ENCODE measurements at places on chromosomes 1 and 21.

- no peak for DNase-seq
Measured at GRCh38 chr1:190658907-190659306, 181.2 kb upstream of the BRINP3 start.

GRCh38 chr1:236568285-236568894, 35.9 kb downstream of the HEATR1 start:
- DNase-seq: no peak

- DNase-seq: peak; percentile 17
Measured at GRCh38 chr1:116819081-116819480, 64.9 kb downstream of the CD2 start.

DNA sequence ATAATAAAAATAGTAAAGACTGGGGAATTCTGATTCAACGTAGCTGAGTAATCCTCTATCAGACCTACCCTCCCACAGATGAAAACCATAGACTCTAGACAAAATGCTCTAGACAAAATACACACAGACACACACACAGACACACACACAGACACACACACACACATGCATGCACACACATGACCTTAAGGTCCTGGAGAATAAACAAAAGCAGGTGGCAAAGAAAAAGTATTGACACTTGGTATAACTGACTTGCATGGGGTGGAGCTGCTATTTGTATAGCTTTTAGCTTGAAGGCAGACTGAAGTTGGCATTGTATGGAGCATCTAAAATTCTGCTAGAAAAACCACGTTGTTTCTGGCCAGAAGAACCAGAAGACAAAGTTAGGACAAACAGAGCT, 29.3 kb downstream of the C1orf141 start:
- no peak for DNase-seq

- DNase-seq: no peak
Measured at GRCh38 chr1:164880644-164881043, 321.7 kb downstream of the PBX1 start.

DNA sequence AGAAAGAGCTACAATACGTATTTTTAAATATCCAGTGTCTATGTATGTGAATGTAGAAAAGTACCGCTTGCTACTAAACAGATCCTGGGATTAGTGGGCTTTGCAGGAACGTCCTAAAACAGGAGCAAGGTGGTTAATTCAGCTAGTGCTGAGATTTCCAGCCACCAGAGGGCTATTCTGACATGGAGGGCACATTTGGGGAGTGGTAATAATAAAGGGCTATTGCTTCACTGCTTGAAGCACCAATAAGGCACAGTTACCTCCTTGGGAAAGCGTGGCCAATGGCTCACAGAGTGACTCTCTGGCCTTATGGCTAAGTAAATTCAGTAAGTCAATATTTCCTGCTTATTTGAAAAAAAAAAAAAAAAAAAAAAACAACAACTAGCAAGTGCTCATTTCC, 152.4 kb downstream of the GABPA start:
- no peak for DNase-seq

DNA sequence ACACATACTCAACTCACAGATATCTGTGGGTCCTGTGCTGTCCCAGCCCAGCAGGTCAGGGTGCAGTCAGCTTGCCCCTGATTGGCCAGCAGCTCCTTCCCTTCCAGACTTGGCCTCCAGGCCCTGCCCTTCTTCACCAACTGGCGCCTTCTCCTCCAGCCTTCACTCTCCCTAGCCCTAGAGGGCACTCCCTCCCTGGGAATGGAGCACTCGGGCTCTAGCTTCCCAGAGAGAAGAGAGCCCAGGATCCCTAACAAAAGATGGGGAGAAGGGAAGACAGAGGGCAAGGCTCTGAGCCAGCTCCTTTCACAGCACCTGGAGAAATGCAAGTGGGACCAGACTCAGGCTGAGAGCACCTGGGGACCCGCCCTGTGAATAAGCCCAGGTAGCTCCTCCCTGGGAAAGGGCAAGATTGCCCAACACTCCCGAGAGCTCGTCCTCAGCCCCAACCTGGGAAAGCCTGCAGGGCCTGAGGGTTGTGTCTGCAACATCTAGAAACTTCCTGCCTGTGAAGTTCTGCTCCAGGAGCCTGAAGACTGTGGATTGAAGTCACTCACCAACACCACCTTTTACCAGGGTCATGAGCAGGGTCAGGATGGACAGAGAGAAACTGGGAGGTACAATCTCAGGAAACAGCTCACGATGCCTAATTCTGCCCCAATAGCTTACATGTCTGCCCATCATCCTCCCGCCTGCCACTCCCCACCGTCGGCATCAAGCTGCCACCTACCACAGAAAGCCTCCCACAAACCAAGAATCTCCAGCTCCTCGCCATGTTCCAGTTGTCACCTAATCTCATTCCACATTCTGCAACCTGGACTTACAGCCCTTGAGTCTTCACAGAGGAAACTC, at the start of gene PGLYRP4:
TSS of gene PGLYRP4 (minus strand) at position 331 of the 852 bp plus-strand sequence. CDS start 909 bp downstream, outside the sequence.
- peak; percentile 71 for DNase-seq

DNA sequence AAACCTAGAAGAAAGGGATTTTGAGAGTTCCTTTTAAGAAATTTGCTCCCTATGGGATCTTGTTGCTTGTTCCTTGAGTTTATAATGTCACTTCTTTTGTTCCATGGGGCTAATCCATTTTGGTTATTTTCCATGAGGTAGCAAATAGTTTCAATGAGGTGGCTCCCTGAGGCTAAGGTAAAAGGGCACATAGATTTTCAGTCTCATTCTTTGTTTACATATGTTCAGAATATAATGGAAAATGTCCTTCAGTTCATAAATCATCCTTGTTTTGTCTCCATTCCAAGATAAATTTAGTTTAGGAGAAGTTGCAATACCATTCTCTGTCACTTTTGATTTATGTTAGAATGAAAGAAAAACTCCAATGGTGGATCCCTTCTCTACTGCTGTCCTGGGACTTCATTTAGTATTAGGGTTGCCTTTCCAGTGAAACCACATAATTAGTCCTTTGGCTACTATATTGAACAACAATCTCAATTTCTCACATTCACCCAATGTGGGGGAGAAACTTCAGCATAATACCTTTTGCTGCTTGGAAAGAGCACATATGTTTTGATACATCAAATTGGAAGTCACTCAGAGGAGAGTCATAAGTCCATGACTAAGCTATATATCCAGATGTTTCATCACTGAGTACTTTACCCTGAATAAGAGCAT, 80.9 kb upstream of the ADAMTS5 start:
- no peak for DNase-seq

DNA sequence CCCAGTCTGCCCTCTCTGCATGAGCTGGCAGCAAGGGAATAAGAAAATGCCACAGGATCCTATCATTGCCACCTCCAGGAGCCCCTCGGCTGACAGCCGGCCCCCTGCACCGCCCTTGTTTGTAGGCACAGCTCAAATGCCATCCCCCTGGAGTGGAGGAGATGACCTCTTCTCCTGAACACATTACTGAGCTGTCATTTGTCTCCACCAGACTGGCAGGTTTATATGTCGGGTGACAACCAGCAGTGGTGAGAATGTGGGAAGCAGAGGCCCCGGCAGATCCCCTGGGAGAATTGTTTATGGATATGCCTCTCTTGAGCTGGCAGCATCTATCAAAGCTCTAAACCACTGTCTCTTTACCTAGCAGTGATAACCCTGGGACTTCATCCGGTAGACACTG, 135.4 kb upstream of the FMN2 start:
- no peak for DNase-seq

- DNase-seq: no peak
Measured at GRCh38 chr1:22295856-22296255, 153.0 kb upstream of the WNT4 start.

- DNase-seq: no peak
Measured at GRCh38 chr21:15233611-15234010, 168.8 kb upstream of the NRIP1 start.

- no peak for DNase-seq
Measured at GRCh38 chr1:75999034-75999433, 66.8 kb upstream of the ASB17 start.

GRCh38 chr1:65104854-65105534, 43.0 kb upstream of the AK4 start:
- no peak for DNase-seq

- peak; percentile 68 for DNase-seq
Measured at GRCh38 chr1:153536012-153536670, 350 bp upstream of the S100A6 start.

DNA sequence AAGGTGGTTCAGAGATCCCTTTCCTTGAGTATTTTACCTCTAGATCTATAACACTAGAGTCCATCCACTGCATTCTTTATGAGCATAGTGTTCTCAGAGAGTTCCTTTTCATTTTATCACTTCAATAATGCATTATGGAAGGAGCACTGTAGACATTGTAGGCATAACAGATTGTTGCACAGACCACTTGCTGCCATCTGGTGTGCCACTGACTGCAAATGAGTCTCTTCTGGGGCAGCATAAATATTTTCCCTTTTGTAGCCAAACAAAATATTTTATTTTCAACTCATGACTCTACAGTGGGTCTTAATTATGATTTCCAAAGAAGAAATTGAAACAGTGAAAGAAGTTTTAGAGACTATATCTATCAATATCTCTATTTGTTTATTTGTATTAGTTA, 290.4 kb downstream of the OLFM3 start:
- DNase-seq: no peak

GRCh38 chr1:87239997-87240605, 88.6 kb upstream of the LMO4 start:
- DNase-seq: no peak

- DNase-seq: peak; percentile 83
Measured at GRCh38 chr21:26961698-26962097, 5.2 kb downstream of the ADAMTS5 start.

GRCh38 chr1:225699336-225699735, 46.4 kb upstream of the ENAH start:
- no peak for DNase-seq

DNA sequence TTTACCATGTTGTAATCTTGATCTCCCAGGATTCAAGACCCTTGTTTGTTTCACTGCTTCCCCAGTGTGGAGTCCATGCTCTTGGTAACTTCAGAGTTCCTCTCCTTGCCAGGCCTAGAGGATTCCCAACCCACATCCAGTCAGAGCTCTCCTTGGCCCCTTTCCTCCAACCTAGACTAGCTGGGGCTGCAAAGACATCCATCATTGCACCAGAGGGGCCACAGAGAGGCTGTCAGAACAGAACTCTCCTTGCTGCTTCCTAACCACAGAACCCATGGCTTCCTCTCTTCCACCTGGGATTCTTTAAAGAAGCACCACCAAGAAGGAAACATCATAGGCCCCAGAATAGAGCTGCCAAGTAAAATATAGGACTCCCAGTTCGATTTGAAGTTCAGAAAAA, 81.0 kb downstream of the HMGB4 start:
- no peak for DNase-seq

DNA sequence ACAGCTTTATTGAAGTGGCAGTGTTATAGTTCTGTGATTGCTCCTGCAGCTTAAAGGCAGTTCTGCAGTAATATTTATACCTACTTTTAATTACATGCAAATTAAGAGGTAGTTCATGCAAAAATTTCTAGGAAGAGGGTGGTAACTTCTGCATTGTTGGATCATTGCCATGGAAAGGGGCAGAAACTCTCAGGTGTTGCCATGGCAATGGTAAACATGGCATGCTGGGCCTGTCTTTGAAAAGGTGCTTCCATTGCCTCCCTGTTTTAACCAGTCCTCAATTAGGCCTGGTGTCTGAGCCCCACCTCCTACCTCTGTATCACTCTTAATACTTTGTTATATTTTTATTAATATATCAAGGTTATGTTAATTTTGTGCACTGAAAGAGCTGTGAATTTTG, 104.7 kb downstream of the DISC1 start:
- no peak for DNase-seq

GRCh38 chr21:45146306-45146705, 71.9 kb downstream of the ADARB1 start:
- DNase-seq: peak; percentile 14

DNA sequence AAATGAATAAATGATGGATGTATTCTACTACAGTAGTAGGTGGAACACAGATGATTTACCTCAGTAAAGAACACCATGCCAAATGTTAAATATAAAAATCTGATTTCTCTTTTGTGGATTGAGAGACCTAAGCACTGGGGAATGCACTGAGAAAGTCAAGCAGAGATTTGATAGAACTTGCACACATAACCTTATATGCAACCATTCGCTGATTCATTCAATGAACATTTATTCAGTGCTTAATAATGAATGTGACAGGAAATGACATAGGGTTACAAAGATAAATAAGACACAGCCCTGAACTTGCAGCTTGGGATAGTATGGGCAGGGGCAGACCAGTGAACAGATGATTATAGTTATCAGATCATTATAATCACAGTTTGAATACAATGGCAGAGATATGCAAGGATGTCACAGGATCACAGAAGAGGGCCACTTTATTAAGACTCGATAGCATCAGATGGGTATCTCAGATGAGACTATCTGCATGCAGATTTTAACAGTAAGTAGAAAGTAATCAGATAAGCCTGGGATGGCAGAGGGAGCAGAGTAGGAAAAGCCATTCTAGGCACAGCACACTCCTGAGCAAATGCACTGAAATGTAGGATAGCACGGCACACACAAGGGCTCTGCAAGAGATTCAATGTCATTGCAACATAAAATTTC, 169.4 kb downstream of the ASTN1 start:
- no peak for DNase-seq

DNA sequence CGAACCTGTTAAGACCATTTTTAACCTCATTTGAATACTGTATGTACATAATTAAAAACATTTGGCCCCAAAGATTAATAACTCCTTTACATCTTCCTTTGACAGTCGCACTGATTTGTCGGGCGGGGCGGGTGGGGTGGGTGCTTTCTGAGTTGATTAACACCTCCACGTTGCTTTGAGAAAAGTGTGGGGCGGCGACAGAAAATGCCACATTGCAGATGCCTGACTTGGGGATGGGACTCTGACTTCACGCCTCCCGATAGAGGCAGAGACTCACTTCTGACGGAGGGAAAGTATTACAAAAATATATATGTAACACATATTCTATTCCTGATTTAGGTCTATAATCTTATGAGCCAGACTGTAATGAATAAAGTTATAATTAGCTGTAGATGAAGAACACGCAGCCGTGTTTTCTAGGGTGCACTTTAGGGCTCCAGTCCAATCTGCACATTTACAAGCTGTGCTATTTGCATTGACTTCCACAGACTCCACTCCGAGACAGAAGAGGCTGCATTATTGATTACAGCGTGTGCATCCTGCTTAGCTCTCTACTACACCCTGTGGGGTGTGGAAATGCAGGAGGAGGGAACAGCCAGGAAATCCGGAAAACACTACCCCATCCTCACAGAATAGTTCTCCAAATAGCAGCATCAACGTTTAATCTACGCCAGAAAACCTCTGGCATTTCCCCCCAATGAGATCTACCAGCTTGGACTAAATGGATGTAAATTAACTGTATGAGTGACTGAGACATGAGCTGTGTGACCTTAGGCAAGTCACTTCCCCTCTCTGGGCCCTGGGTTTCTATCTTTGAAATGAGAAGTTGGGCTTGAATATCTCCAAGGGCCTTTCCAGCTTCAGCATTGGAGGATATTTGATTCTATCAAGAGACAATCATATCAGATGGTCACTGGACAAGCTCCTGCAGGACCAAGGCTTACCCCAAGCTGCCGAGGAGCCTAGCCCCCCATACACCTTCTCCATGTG, 308.0 kb downstream of the RRAGC start:
- peak; percentile 10 for DNase-seq

GRCh38 chr21:39344848-39345247, 4.0 kb downstream of the HMGN1 start:
- no peak for DNase-seq

GRCh38 chr1:98371764-98372163, 289.8 kb upstream of the SNX7 start:
- no peak for DNase-seq

Data from endodermal cell (in vitro differentiated cells).